ENCODE measurements at places on chromosomes 6 and 20.

- DNase-seq, result no peak
Observed at GRCh38 chr20:12383821-12384220, 466.1 kb downstream of the BTBD3 start.

- no peak for DNase-seq
Observed at GRCh38 chr6:150586850-150587359, 12.8 kb upstream of the PLEKHG1 start.

DNA sequence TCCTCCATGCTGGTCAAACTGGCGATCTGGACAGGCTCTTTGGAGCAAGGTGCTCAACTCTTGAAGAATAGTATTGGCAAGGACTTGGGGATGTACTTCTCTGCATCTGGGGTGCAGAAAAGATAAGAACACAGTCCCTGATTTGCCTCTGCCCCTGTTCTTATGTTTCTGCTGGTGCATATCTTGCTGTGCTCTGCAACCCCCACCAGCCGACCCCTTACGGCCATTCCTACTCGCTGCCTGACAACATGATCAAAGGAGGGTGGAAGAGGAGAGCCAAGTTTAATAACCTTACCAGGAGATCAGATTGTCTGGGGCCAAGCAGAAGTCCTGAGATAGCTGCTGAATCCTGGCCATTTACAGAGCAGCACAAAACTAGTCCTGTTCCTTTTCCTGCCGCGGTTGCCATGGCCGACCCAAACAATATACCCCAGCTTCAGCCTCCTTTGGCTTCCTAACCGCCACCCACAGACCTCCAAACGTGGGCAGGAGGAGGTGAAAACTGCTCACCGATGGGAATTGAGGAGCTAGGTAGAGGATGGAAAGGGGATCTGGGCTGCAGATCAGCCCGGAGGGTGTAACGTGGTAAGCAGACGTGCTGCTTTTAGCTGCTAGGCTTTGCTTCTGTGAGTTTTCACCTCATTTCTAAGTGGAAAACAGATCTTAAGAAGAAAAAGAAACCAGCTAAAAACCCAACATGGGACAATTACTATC lies 60.9 kb downstream of the ATXN1 start:
- DNase-seq, result no peak

GRCh38 chr6:170437719-170438401 lies 115.2 kb downstream of the PSMB1 start:
- no peak for DNase-seq

- DNase-seq, result no peak
Observed at GRCh38 chr6:3202999-3203696, 24.3 kb downstream of the TUBB2B start.

DNA sequence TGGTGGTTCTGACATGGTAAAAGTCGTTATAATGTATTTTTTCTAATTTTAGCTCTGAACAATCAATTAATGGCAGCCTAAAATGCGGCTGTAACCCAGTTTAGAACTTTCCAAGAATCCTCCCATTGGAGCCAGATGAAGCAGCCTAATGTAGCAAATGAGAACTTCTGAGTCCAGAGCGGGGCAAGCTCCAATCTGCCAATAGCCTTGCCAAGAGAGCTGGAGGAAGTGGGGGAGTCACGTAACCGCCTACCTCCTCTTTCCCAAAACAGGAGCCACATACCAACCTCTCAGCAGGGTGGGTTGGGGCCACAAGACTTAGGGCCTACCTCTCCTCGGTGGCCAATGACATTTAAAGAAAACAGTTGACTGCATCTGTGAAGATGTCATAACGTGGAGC lies 230.6 kb downstream of the SOD2 start:
- no peak for DNase-seq

- no peak for DNase-seq
Observed at GRCh38 chr6:137729866-137730629, 137.0 kb upstream of the TNFAIP3 start.

DNA sequence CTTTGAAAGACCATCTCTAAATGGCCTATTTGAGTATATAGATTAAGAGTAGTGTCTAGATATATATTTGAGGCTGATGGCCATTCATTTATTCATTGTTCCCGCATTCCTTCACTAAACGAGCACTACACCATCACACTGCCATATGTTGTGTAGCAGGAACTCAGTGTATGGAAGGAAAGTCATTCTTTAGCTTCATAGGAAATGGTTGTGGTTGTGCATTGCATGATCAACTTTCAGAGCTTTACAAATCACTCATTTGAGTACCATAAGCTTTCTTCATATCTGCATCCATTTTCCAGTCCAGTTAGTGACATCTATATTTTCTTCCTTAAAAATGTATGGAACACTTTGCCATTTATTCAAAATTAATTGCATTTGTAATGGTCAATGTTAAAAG lies 97.9 kb downstream of the ARID1B start:
- DNase-seq, result no peak

- no peak for DNase-seq
Observed at GRCh38 chr6:123022975-123023374, 26.9 kb downstream of the CLVS2 start.

- DNase-seq, result no peak
Observed at GRCh38 chr6:92849636-92850035, 569.7 kb downstream of the EPHA7 start.

DNA sequence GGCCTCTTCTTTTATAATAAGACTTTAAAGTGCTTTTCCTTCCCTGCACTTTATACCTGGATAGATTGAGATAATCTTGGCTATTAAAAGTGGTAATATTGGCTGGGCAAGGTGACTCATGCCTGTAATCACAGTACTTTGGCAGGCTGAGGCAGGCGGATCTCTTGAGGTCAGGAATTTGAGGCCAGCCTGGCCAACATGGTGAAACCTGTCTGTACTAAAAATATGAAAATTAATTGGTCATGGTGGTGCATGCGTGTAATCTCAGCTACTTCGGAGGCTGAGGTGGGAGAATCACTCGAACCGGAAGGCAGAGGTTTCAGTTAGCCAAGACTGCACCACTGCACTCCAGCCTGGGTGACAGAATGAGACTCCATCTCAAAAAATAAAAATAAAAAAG lies 197.1 kb upstream of the RGS17 start:
- DNase-seq, result no peak

- no peak for DNase-seq
Observed at GRCh38 chr6:105326833-105327770, 75.8 kb downstream of the PREP start.

GRCh38 chr6:158037771-158038170 lies 56.1 kb downstream of the SYNJ2 start:
- no peak for DNase-seq

GRCh38 chr20:32737371-32738223 lies 5.7 kb downstream of the COMMD7 start:
- DNase-seq, result no peak

DNA sequence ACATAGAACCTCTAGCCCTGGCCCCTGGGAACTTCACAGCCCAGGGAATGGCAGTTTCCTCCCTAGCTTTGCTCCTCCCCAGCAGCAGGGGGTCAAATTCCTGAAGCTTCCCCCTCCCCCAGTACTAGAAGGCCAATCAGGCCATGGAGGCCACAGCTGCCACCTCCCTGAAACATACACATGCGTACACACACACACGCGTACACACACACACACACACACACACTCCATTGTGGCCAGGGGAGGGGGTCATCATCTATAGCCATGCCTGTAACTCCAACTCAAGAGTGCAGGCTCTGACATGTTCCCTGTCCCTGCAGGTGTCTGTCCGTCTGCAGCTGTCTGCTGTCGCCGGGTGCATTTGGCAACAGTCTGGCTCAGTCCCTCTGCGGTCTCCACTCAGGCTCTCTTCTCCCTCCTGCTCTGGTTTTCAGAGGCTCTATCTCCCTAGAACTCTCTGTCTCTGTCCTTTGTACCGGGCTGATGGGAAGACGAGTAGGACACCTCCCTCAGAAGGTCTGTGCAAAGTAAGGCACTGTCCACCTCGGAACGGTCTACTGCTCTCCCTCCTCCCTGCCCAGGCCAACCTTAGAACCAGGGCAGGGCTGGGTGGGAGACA lies 1.4 kb downstream of the LRFN2 start:
- DNase-seq, result peak; percentile 37

GRCh38 chr6:137880746-137881521 lies 13.9 kb downstream of the TNFAIP3 start:
- DNase-seq, result no peak

DNA sequence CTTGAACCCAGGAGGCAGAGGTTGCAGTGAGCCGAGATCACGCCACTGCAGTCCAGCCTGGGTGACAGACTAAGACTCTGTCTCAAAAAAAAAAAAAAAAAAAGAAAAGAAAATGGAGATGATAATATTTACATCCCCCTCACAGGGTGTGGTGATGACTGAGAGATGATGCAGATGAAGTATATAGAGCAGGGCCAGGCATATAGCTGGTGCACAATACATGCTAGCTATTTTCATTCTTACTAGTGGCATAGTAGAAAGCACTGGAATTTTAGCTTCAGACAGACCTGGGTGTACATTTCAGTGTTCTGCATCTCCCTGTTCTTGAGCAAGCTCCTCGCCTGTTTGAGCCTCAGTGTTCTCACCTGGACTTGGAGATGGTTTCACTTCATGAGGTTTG lies 36.9 kb downstream of the CEBPB start:
- no peak for DNase-seq

DNA sequence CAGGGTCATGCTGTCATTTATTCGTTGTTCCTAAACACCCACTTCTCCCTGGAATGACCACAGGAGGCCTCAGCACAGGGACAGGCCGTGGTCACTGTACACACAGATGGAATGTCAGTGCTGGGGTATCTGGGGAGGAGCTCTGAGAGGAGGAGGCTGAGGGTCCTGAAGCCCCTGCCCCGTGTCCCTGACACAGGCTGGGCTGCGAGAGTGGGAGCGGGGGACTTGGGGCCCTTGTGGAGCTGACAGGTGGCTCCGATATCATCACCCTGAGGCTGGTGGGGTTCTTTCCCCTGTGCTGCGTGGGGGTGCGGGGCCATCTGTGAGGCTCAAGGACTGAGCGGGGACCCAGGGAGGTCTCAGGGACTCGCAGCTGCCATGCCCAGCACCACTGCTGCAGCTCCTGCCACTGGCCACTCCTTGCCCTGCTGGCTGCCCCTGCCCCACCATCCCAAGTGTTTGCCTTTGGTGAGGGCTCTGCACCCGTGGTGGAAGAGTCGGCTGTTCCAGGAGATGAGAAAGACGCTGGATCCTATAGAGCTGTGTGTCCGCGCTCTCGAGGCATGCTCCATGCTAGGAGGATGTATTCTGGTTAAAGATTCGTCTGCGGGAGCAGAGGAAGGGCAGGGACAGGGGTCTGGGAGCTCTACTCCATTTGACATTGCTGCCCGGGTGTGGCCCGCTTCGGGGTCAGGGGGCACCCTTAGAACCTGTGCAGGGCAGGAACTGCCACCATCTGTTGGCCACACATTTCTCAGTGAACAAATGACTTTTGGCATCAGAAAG lies 18.9 kb downstream of the NPEPL1 start:
- DNase-seq, result no peak

- no peak for DNase-seq
Observed at GRCh38 chr20:35191419-35192117, 19.7 kb downstream of the PROCR start.
